ENCODE measurements at places on chromosomes 11 and 22. TPM values are rescaled to one million over a fixed set of nuclear protein-coding genes. Genes with fewer than 3 reads are reported as not detected.

GAB4 gene
- total RNA-seq, result not detected

MN1 gene
- total RNA-seq, result 36.6 TPM

- DNase-seq, result no peak
These were observed 31.4 kb upstream of the TTC12 start for GRCh38 chr11:113282898-113283437.

- DNase-seq, result no peak
These were observed 3.4 kb upstream of the MOGAT2 start for GRCh38 chr11:75714211-75714610.

DNA sequence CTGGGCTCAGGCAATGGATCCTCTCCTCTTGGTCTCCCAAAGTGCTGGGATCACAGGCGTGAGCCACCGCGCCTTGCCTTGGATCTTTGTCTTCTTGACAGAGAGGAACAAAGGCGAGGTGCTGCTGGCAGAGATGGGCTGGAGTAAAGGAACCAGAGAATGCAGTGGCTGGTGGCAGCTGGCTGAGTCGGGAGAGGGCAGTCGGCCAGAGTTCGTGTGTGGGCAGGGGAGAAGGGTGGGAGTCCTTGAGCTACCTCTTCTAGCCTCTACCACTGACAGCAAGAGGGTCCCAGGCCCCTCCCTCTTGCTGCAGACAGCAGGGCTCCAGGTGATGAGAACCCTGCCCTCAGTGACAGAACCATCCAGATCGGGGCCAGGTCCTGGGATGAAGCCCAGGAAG is 86.2 kb upstream of the LINC01488 start:
- no peak for DNase-seq

- no peak for DNase-seq
These were observed 4.6 kb upstream of the MUC6 start for GRCh38 chr11:1041149-1041467.

DNA sequence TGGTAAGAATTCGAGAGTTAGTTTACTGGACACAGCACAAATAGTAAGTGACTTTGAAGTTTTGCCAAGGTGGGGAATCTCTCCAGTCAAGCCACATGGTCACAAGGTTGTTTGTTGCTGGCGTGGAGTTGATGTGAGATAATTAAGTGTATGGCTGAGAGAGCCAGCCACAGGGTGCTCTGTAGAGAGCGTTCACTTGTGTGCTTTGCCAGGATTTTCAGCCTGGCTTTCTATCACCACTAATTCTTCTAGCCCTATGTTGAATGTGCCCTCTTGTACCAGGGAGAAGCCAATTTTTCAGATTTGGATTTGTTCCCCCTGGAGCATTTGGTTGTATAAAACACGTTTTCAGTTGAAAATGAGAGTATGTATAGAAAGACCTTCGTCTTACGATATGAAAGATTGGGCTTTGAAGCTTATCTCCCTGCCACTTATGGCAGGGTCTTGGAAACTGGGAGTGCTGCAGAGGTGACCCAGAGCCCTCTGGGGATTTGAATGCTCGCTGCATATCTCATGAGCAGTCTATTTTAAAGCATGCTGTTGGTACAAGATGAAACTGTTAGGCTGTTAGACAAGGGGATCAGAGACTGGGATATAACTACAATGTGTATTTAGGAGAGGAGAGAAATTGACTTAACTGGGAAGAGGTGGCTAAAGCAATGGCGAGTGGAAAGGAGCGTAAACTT is 28.6 kb downstream of the CSRP3 start:
- no peak for DNase-seq
